ENCODE measurements at places on chromosomes 11 and 22.

- DNase-seq = no peak
These were observed 2.2 kb downstream of the ZBTB16 start for GRCh38 chr11:114061681-114062049.

- DNase-seq = no peak
These were observed at the start of gene PIWIL4 for GRCh38 chr11:94567181-94567670. PIWIL4 (plus strand) TSS chr11:94567368; CDS start chr11:94567519, 151 bp downstream.

DNA sequence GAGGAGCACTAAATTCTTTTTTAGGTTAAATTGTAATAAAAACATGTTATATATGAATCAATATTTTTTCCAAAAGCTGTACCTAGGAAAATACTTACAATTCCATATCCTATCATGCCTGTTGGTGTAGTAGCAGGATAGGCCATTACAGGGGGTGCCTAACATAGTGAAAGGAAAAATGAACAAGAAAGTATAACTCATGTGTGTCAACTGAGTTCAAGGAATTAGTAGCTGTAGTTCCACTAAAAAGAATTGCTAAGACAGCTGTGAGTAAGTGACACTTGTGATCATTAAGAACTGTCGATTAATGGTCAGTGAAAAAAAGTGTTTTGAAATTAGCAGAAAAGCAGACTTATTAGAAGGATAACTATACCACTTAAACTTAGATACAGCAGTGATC, 92.4 kb downstream of the PICALM start:
- no peak for DNase-seq

DNA sequence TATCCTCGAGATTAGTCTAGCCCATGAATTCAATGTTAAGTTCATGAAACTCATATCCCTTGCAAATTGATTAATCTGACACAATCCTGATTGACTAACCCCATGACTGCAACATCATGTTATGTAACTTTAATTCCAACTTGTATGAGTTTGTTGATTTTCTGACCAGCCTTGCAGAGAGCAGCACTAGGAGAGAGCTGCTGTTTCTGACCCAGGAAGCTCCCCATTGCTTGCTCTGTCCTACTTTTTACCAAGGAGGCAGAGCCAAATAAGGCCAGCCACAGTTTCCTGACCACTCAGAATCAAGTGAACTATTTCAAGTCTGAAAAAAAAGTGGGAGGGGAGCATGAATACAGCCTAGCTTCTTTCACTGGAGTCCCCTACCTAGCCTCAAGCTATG, 13.2 kb downstream of the MPZL3 start:
- no peak for DNase-seq

- DNase-seq = no peak
These were observed 14.5 kb upstream of the PHLDA2 start for GRCh38 chr11:2943711-2944118.

- no peak for DNase-seq
These were observed 23.0 kb downstream of the LMO2 start for GRCh38 chr11:33868647-33869461.

DNA sequence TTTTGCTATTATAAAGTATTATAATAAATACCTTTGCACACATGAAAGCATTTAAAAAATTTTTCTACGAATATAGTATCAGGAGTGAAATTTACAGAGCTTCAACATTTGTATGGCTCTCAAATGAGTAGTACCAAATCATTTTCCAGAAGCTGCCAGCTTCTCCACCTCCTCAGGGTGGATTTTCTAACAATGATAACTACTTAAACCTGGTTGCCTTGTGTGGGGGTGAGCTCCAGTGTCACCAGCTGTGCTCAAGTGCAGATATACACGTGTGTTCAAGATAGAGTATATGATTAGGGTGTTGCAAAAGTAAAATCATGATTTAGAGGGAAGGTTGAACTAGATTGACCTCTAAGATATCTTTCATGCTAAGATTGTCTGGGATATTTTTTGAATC, 48.2 kb downstream of the HORMAD2 start:
- no peak for DNase-seq

DNA sequence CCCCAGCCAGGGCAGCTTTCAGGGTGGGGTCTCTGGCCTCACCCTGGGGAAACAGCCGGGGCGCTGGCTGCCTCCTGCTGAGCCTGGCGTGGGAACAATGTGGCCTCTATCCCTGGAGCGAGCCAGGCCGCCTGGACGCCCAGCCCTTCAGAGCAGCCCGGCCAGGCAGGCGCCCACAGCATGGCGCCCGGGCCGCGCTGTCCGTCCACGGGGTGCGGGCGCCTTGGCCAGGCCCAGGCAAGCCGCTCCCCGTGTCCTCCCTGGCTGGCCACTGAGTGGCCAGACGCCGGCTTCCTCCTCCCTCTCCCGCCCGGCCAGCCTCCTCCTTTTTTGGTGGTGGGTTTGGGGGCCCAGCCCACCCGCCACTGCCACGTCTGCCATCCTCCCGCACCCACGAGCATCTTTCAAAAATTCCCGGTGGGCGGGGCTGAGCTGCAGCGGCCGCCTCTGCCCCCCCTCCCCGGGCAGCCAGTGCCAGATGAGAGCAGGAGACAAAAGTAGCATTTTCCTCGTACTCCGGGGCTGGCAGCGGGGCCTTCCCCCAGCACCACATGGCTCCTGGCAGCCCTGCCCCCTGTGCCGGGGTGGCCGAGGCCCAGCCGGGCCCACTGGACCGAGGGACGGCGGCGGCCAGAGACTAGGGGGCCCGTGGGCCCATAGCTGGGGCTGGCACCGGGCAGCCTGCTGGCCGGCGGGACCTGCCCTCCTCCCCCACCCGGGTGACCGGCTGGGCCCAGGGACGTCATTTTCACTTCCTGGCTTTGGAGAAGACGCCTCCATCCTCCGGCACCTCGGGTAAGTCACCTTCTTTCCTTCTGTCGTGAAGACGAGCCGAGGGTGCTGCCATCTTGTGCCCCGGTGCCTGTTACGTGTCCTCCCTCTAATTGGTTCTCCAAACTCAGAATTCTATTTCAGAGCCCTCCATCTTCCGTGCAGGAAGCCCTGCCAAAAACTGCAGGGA, 70.2 kb upstream of the PPARA start:
- peak; percentile 89 for DNase-seq

DNA sequence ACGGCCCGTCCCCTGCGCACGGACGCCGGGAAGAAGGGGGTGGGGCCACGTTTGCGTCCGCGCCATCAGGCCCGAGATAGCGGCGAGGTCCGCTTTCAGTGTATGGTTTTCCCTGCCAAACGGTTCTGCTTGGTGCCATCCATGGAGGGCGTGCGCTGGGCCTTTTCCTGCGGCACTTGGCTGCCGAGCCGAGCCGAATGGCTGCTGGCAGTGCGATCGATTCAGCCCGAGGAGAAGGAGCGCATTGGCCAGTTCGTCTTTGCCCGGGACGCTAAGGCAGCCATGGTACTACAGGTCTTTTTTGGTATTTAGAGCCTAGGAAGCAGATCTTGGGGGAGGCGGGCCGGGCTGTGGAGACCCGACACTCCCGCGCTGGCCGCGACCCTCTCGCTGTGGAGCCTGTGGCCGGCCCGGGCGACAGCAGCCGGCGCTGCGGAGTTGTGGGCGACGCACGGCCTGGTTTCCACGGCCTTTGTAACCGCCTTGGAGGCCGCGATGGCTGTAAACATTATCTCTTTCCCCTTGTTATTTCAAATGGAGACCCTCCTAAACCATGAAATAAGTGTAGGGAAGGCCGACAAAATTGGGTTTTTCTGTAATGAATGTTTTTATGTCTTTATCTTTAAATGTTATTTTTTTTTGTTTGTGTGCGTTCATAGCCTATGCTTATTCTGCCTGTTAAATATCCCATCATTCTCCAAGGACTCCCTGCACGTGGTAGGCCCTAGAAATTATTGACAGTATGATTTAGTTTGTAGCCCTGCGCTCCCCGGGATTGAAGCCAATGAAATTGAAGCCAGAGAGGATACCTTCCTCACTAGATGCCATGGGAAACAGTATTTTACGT, at the start of gene AASDHPPT:
Gene AASDHPPT, plus strand, starts transcription at position 54 of the 847 bp plus-strand sequence. Its CDS starts 49 bp downstream, at position 103.
- DNase-seq = no peak

DNA sequence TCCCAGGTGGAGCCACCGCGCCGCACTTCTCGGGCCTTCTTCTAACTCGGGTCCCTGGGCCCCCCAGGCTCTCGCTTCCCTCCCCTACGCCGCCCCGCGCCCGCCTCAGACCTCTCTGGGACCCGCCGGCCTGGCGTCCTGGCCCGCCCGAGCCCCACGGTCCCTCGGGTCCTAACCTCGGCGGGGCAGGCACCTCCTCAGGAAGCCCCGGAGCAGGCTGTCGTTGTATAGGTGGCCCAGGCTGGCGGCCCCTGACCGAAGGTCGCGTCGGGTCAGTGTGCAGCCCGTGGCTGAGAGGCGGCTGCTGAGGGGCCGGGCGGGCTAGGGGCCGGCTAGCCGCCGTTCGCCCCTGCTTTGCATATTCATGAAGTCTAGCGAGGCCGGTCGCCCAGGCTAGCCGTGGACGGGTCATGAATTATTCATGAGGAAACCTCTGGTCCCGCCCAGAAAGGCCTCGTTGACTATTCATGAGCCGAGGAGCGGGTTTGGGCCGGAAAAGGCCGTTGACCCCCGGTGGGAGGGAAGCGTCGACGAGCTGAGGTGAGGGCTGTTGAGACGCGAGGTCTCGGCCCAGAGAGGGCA, at the start of gene HORMAD2:
Gene HORMAD2, plus strand, starts transcription at position 513 of the 582 bp plus-strand sequence. CDS start 13,489 bp downstream, outside the sequence.
- no peak for DNase-seq

GRCh38 chr11:109432105-109432504, 10.1 kb downstream of the C11orf87 start:
- no peak for DNase-seq

GRCh38 chr11:73288192-73288872, 16.2 kb downstream of the P2RY6 start:
- DNase-seq = no peak

DNA sequence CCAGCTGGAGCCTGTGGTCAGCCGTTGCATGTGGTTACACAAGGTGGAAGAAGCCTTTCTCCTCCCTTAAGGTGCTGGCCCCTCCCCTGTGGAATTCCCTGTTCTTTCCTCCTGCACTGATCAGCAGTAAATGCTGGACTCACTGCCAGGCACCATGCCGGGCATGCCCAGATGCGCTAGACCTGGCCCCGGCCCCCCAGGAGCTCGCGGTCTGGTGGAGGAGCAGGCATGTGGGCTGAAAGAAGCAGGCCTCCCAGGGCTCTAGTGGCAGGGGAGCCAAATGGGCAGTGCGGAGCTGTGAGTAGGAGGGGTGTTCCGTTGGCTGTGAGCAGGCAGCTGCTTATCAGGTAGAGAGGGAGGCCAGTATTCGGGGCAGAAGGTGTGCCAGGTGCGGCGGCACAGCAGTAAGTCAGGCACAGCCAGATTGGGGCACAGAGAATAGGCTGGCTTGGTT, 10.2 kb downstream of the DGKZ start:
- DNase-seq = no peak

GRCh38 chr11:72116019-72116755, 3.7 kb upstream of the ANAPC15 start:
- DNase-seq = no peak

DNA sequence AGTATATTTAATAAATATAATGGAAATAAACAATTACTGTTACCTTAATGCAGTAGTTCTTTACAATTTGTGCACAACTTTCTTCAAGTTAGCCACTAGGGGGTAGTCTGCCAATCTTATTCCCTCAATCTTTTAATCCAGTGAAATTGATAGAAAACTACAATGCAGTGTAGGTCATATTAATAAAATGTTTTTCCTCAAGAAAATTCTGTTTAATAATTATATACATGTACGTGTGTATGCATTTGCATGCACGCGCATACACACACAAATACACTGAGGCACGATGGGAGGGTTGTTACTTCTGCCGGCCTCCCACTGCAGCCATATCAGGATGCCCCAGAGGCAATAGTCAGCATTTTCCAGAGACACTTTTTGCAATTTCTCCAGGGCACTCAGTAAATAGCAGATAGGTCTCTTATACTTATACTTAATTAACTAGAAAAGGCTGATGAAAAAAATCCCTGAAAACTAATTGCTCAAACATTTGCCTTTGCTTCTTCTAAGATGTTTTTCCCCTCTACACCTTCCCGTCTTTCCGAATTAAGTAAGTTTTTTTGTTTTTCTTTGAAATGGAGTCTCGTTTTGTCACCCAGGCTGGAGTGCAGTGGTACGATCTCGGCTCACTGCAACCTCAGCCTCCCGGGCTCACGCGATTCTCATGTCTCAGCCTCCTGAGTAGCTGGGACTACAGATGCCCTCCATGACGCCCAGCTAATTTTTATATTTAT, 3.1 kb downstream of the GAB2 start:
- DNase-seq = no peak

DNA sequence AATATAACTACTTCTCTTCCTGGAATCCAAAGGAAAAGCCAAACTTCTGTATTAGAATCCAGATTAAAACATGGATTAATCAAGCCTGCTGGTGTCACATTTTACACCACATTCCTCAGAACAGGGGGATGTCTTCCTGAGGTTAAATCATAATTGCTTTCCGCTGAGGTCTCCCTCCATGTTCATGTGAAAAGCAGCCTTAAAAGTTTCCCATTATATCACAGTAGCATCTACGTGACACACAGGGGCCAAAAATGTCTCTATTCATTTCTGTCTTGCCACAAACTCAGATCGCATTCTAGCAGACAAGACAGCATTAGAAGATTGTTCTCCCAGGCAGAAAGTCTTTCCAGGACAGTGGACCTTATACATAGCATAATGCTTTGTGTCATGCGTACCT, 788.7 kb downstream of the OPCML start:
- no peak for DNase-seq

DNA sequence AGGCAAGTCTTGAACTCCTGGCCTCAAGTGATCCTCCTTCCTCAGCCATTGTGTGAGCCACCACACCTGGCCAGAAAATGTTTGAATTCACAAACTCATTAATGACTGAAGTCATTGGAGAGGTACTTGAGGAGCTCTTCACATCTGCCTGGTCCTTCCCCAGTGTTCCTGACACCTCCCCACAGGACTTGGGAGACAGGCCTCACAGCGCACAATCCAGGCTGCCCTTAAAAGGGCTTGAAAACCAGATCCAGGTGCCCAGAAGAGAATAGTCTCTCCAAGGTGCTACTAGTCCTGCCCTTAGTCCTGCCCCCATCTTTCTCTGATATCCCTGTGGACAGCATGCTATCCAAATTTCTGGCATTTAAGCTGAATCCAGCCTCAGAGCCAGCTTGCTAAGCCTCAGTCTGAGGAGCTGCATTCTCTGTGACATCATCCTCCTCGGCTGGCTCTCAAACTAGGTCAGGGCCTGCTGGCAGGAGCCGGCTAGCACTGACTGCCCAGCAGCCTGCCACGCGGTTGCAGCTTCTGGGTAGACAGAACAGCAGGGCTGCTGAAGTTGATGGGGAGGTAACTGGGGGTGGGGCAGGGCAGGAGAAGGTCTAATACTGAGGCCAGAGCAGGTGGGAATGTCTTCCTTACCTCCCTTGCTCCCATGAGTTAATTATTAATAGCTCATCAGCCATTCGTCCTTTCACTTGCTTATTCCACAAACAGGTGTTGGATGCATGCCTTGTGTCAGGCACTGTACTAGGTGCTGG, 35.3 kb upstream of the NECTIN1 start:
- peak; percentile 40 for DNase-seq

DNA sequence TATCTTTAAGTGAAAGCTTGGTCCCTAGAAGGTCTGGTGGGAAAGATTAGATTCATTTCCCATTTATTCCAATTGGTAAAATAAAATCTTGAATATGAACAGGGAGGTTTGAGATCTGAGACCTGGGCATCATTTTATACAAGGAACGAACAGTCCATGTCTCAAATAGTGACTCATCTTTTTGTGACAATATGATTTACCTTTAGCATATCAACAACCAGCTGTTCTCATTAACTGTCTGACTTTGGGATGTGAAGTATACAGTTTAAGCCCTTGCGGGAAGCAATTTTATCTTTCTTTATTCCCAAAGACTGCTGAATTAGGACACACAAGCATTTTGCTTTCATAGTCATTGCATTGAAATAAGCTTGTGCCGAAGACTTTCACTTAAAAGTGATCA, 691.6 kb downstream of the ETS1 start:
- DNase-seq = no peak

All from uterus (tissue), 4 donors.